Suprapubic skin (tissue), 4 donors: ENCODE measurements at places on chromosomes 12 and 14.

DNA sequence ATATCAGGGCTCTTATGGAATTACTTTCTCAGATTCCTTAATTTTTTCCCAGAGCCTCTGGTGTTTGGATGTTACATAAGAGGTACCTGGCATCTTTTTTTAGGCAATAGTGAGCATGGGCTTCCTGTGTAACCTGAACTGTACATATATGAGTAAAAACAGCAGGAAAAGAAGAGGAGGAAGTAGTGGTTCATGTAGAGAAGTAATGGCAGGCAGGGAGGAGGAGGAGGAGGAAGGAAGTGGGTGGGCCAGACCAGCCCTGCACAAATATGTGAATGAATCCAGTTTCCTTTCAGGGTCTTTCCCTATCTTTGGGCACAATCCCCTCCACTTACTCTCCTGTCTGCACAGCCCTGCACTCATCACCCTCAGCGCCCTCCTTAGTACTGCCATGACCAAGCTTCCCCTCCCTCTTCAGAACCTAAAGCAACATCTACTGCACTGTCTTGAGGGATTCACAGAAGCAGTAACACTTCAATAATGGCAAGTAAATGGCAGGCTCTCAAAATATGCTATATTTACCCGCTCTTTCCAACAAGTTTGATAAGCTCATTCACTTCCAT lies 40.9 kb upstream of the GSG1 start:
- no peaks in the 10 kb centered on the region for H3K36me3 ChIP-seq
- H3K27me3 ChIP-seq, result no peaks in the 10 kb centered on the region
- DNase-seq, result no peak
- no peak overlapping the region for H3K4me3 ChIP-seq

GRCh38 chr14:59202031-59202430 lies 13.6 kb downstream of the DAAM1 start:
- H3K27me3 ChIP-seq, result no peaks in the 10 kb centered on the region
- H3K27ac ChIP-seq, result no peak overlapping the region
- no peaks in the 10 kb centered on the region for H3K36me3 ChIP-seq
- H3K4me1 ChIP-seq, result peaks cover 7% of the 10 kb centered on the region
- no peak for DNase-seq

DNA sequence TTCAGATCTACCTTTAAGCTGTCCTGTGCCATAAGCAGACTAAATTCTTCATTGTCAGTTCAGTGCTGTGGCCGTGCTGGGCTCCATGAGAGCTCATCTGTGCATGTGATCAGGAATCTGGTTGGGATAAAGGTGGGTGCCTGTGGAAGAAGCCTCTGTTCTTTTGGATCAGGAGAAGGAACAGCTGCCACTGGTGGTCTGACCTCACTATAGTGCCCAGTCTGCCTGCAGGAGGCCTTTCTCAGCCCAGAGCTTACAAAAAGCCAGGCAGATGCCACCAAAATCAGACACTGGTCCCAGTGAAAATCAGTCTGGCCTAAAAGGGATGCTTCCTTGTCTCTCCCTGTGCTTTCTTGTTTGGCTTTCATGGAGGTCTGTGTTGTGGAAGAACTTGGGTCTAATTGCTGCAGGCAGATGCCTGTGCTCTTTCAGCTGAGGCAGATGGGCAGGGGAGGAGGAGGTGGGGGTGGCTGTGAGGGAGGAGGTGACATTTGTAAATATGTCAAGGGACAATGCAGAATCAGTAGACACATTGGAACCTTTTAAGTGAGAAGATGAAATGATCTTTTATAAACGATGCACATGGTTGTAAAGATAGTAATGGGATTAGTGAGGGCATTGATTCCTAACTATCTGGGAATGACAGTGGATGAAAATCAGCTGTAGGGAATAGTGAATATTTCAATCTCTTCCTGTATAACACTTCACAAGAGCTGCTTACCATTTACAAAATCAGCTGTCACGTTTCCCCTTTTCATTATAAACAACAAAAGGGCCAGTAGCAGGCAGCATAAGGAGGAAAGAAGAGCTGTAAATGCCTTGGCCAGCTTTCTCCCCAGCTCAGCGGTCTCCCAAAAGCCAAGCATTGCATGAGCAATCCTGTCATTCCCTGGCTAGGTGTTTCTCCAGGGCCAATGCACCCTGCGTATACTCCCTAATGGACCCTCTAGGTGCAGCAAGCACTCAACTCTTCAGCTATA lies 44.6 kb downstream of the CACNA2D4 start:
- no peak for DNase-seq
- H3K4me3 ChIP-seq, result no peak overlapping the region
- no peaks in the 10 kb centered on the region for H3K4me1 ChIP-seq
- H3K27ac ChIP-seq, result no peak overlapping the region

DNA sequence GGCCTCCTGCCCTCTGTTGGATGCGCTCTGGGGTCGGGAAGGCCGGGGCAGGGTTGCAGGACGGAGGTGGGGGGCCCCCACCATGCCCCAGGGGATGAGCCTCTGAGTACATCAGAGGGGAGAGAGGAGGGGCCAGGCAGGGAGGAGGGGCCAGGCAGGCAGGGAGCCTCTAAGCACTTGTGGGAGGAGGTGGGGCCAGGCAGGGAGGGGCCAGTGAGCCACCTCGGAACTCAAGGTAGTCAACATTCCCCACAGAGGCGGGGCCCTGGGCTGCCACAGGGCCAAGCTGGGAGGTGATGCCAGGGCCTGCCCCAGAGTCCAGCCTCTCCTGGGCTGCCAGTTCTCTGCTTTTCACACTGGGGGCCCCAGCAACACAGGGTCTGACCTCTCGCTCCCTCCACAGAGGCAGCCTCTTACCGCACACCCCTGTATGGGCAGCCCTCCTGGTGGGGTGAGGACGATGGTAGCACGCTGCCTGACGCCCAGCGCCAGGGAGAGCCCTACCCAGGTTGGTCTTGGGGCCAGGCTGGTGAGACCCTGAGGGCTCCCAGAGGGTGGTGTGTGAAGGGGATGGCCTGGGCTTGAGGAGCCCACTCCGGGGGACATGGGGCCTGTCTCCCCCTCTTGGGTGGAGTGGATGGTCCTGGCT lies 17.4 kb downstream of the CEP170B start:
- H3K36me3 ChIP-seq, result peaks cover 78% of the 10 kb centered on the region
- H3K27me3 ChIP-seq, result no peaks in the 10 kb centered on the region
- DNase-seq, result no peak
- peaks cover 14% of the 10 kb centered on the region for H3K4me1 ChIP-seq

DNA sequence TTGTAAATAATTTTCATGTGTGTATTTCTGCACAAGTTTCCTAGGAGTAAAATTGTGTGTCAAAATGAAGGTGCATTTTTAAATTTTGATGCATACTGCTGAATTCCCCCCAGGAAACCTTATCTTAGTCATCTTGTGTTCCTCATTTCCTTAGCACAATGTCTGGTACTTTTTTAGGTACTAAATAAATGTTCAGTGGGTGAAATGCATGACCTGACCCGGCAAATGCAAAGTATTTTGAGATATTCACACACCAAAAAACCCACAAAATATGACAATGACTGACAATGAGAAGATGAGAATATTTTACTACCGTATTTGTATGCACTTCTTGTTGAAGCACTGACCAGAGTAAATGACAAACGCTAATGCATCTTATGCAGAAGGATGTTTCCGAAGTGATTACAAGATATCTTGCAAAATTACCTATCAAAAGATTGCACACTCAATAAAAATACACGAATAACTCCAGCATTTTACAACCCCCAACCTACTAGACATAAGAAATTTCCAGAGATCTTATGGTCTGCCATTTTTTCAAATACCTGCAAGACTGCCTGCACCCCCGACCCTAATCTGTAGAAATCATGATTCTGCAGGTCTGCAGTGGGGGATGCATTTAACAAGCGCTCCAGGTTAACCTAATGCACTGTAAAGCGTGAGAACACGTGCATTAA lies 895 bp upstream of the PRKAB1 start:
- H3K4me1 ChIP-seq, result peaks cover 35% of the 10 kb centered on the region
- H3K27ac ChIP-seq, result peak overlapping the region; percentile 96
- peaks cover 7% of the 10 kb centered on the region for H3K36me3 ChIP-seq
- peak overlapping the region; percentile 96 for H3K4me3 ChIP-seq

DNA sequence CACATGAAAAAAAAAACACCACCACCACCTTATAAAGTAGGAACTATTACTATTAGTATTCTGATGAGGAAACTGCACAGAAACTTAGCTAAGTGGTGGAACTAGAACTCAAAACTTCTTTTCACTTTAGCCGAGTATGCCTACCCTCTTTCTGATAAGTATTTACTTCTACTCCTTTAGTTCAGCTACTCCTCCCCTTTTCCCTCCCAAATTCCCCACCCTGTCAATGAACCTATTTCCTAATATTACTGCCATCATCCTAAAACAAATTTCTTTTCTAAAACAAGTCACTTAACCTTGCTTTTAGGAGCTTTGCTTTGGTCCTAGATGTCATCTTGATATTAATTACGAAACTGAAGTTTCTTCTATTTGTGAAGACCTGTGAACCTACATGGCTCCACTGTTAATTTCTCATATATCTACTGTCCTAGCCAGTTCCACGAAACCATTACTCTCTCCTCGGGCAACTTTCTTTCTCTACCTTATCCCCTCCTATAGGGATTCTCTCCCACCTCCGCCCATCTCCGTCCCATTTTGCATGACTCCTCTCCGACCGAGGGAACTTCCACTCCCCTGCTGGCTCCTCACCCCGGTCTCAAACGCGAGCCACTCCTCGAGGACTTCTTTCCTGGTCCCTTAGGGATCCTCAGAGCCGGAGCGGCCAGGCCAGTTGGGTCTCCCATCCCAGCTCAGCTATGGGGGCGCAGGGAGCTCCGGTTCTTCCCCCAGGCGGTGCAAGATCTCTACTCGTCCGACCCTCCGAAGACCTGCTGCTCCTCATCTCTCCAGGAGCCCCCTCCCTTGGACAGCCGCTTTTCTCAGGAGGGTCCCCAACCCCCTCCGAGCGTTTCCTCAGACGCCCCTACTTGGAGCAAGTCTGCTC lies 1.1 kb downstream of the NUMB start:
- H3K27ac ChIP-seq, result peak overlapping the region; percentile 95
- peak; percentile 77 for DNase-seq
- H3K36me3 ChIP-seq, result no peaks in the 10 kb centered on the region
- no peaks in the 10 kb centered on the region for H3K27me3 ChIP-seq

- no peak for DNase-seq
- no peak overlapping the region for H3K4me3 ChIP-seq
- H3K27me3 ChIP-seq, result no peaks in the 10 kb centered on the region
- no peak overlapping the region for H3K27ac ChIP-seq
- H3K4me1 ChIP-seq, result no peaks in the 10 kb centered on the region
- H3K36me3 ChIP-seq, result no peaks in the 10 kb centered on the region
Measured at GRCh38 chr12:99567072-99567471, 80.5 kb upstream of the GARIN6 start.

- no peak overlapping the region for H3K4me3 ChIP-seq
- H3K27me3 ChIP-seq, result no peaks in the 10 kb centered on the region
- H3K27ac ChIP-seq, result no peak overlapping the region
- H3K36me3 ChIP-seq, result no peaks in the 10 kb centered on the region
Measured at GRCh38 chr12:45324391-45324790, 108.5 kb downstream of the ANO6 start.

- H3K4me1 ChIP-seq, result peaks cover 33% of the 10 kb centered on the region
- H3K27ac ChIP-seq, result peak overlapping the region; percentile 42
- no peaks in the 10 kb centered on the region for H3K27me3 ChIP-seq
- H3K4me3 ChIP-seq, result no peak overlapping the region
- peaks cover 17% of the 10 kb centered on the region for H3K36me3 ChIP-seq
- DNase-seq, result no peak
Measured at GRCh38 chr12:108815875-108816594, 41.3 kb downstream of the SSH1 start.

DNA sequence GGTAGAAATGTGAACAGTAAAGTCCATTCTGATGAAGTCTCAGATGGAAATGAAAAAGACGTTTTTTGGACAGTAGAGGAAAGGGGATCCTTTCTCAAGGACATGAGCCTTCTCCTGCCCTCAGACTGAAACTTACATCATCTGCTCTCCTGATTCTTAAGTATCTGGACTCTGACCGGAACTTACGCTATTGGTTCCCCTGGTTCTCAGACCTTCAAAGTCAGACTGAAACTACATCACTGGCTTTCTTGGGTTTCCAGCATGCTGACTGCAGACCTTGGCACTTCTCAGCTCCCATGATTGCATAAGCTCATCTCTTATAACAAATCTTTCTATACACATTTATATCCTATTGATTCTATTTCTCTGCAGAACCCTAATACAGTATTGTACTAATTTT lies 291.0 kb downstream of the SNAPC1 start:
- H3K4me1 ChIP-seq, result no peaks in the 10 kb centered on the region
- H3K36me3 ChIP-seq, result no peaks in the 10 kb centered on the region
- H3K27me3 ChIP-seq, result no peaks in the 10 kb centered on the region
- no peak for DNase-seq
- no peak overlapping the region for H3K4me3 ChIP-seq

DNA sequence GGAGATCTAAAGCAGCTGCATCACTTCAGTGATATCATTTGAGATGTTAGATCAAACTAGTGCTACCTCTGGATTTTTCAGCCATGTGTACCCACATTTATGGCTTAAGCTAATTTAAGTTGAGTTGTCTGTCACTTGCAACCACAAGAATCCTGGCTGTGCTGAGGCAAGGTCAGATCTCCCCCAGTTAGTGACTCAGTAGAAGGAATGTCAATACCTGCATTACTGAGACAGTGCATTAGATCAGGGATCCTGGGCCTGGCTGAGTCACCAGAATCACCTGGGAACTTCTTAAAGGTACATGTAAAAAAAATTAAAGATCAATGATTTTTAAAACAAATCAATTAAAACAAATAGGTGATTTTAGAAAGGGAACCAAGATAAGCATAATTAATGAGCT lies 84.6 kb upstream of the GRIN2B start:
- H3K4me1 ChIP-seq, result no peaks in the 10 kb centered on the region
- H3K27ac ChIP-seq, result no peak overlapping the region

- H3K27me3 ChIP-seq, result no peaks in the 10 kb centered on the region
- peaks cover 40% of the 10 kb centered on the region for H3K4me1 ChIP-seq
- H3K36me3 ChIP-seq, result no peaks in the 10 kb centered on the region
- no peak overlapping the region for H3K4me3 ChIP-seq
- DNase-seq, result no peak
- H3K27ac ChIP-seq, result no peak overlapping the region
Measured at GRCh38 chr12:118058881-118059280, 2.1 kb downstream of the WSB2 start.

- no peaks in the 10 kb centered on the region for H3K4me1 ChIP-seq
- no peaks in the 10 kb centered on the region for H3K36me3 ChIP-seq
- H3K4me3 ChIP-seq, result no peak overlapping the region
- no peak overlapping the region for H3K27ac ChIP-seq
Measured at GRCh38 chr12:39112064-39112463, 206.7 kb upstream of the CPNE8 start.

- H3K36me3 ChIP-seq, result no peaks in the 10 kb centered on the region
- H3K27ac ChIP-seq, result no peak overlapping the region
- peaks cover 7% of the 10 kb centered on the region for H3K4me1 ChIP-seq
- H3K27me3 ChIP-seq, result no peaks in the 10 kb centered on the region
- no peak overlapping the region for H3K4me3 ChIP-seq
Measured at GRCh38 chr12:56800221-56800620, 37.1 kb downstream of the HSD17B6 start.

GRCh38 chr12:69570545-69571399 lies 14.5 kb upstream of the CCT2 start:
- H3K27me3 ChIP-seq, result no peaks in the 10 kb centered on the region
- no peak for DNase-seq
- no peaks in the 10 kb centered on the region for H3K4me1 ChIP-seq
